Peyer's patch (tissue), 4 donors: ENCODE measurements at places on chromosomes 12 and 14.

DNA sequence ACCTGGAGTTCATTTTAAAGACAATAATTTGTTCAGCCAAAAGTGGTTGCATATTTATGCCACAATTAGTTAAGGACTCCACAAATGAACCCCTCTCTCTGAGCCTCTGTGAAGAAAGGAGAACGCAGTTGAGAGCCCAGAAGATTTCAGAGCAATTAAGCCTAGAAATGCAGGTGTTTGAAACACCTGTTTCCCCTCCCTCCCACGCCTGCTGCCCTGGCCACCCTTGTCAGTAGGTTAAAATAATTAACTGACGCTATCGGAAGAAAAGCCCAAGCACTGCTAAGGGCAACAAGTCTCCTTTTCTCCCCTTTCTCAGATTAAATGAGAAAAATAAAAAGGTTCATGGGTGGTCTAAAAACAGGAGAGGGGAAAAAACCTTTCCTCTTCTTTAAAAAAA, 99.2 kb downstream of the PPM1A start:
- H3K27me3 ChIP-seq, result no peaks in the 10 kb centered on the region
- no peaks in the 10 kb centered on the region for H3K36me3 ChIP-seq
- no peak overlapping the region for H3K27ac ChIP-seq
- no peaks in the 10 kb centered on the region for H3K4me1 ChIP-seq
- no peak for DNase-seq
- H3K4me3 ChIP-seq, result no peak overlapping the region

GRCh38 chr12:20602641-20603391, 92.3 kb upstream of the SLCO1C1 start:
- H3K36me3 ChIP-seq, result no peaks in the 10 kb centered on the region
- DNase-seq, result no peak
- no peak overlapping the region for H3K4me3 ChIP-seq
- no peaks in the 10 kb centered on the region for H3K4me1 ChIP-seq

GRCh38 chr12:53324113-53324778, 2.8 kb upstream of the AAAS start:
- DNase-seq, result peak; percentile 73
- H3K27ac ChIP-seq, result peak overlapping the region; percentile 94
- no peaks in the 10 kb centered on the region for H3K27me3 ChIP-seq
- peak overlapping the region; percentile 67 for H3K4me3 ChIP-seq
- H3K4me1 ChIP-seq, result no peaks in the 10 kb centered on the region

GRCh38 chr12:76548222-76548837, 11.2 kb downstream of the OSBPL8 start:
- no peak overlapping the region for H3K27ac ChIP-seq
- no peaks in the 10 kb centered on the region for H3K27me3 ChIP-seq
- peaks cover 13% of the 10 kb centered on the region for H3K4me1 ChIP-seq
